ENCODE measurements at places on chromosomes 16 and 17.

- DNase-seq, result no peak
These were observed 2.6 kb downstream of the PCGF2 start for GRCh38 chr17:38745545-38745944.

DNA sequence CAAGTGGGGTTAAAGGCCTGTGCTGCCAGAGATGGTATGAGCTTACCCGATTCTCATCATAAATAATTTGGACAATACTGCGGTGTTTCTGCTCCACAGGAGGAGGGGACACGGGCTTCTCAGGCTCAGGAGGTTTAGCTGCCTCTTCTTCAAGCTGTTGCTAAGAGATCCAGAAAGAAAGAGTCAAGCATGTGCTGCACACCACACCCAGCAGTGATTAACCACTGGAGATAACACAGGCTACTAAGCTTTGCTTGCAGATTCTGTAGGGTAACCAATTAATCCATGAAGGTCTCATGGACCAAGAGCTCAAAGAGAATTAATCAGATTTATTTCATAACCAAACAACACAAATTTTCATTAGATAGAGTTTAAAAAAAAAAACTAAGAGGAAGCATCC lies 56.6 kb downstream of the NCOR1 start:
- DNase-seq, result no peak

DNA sequence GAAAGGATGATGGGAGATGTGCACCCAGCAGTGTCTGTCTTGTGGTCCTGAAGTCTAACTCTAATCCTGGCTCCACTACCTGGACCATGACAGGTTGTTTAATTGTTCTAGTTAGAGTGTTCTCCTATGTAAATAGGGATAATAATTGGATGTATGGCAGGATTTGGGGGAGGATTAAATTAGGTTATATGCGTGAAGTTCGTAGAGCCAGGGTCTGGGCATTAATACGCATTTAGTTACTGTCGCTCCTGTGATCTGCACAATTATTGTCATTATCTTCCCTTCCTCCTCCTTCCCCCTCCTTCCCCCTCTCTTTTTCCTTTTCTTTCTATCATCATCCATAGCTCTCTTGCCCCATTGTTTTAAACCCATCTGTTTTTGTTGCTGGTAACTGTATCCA lies 210.3 kb downstream of the WWOX start:
- DNase-seq, result no peak

DNA sequence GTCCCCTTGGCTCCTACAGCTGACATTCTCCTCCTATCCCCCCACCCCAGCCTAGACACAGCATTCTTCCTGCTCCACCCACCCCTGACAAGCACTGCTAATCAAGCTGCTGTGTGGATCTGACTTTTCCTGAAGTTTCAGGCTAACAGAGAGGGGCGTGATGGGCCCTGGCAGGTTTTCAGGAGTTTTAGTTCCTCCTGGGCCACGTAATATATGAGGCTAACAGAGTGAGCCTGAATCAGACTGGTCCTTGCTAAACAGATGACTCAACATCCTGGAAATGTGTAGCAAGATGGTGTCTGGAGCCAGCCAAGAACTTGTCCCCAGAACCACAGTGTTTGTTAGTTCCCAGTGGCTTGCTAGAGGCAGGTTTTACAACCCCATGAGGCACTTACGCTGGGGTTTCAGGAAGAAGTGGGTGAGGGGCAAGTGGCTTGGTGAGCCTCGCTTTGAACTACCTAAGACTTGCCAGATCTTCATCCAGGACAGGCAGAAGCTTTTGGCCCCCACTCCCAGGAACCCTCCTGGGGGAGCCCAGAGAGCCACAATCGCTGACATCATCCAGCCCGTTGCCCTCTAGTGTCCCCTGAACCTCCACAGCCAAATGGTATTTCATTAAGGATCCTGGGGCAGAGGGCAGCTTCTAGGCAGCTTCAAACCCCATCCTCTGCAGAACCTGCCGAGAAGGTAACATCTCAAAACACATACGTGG lies 15.9 kb downstream of the TMEM92 start:
- no peak for DNase-seq

- no peak for DNase-seq
These were observed 23.9 kb downstream of the GPR139 start for GRCh38 chr16:20049831-20050230.

DNA sequence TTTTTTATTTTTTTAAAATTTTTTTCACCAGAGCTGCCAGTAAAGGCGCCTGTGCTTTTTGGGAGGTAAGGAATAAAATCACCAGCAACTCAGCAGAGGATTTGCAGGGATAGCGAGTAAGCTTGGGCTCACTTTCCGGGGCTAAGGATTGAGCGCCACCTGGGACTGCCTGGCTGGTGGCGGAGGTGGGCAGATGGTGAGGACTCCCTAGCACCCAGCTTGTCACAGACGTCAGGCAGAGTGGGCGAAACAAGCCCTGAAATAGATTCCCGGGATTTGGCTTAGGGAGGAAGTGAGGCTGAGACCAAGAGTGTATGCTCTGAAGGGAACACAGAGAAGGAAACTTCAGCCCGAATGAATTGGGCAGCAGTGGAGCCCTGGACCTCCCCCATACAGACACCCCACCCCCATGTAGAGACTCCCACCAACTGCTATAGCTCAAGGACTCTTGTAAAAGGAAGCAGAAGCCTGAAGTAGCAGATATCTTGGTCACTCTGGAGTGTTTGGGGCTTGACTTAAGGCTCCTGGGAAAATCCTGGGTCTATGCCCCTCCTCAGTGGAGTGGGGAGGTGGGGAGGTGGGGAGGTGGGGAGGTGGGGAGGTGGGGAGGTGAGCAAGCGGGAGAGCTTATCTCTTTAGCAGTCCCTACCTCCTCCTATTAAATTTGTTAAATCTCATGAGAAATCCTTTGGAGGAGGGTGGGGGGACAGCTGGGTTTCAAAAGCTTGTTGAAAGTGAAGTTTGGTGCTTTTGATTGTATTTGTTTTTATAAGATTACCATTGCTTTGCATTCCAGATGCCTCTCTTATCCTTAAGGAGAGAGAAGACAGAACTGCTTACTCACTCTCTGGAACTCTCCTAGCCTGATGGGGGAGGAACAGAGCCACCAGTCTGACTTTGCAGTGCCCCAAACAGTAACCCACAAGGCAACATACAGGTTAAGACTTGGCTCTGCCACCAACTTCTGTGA lies 8.2 kb downstream of the ARL4D start:
- DNase-seq, result no peak

GRCh38 chr17:72121164-72122009 lies 567 bp downstream of the SOX9 start:
- DNase-seq, result no peak

DNA sequence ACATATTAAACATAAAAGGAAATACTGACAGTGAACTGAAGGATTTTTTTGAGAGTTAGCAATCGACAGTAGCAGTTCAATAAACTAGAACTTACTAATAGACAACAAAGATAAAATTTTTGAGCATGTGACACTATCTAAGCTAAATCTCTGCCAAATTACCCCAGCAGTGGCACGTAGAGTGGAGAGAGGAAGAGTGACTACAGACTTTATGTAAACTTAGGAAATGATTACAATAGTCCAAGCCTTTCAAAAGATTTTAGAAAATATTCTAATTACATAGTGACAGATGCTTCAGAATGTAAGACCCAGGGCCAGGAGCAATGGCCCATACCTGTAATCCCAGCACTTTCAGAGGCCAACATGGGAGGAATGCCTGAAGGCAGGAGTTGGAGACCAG lies 52.4 kb downstream of the CFDP1 start:
- DNase-seq, result no peak

Measured in T-helper 17 cell (primary cell).